ENCODE measurements at places on chromosomes 7 and 10.

DNA sequence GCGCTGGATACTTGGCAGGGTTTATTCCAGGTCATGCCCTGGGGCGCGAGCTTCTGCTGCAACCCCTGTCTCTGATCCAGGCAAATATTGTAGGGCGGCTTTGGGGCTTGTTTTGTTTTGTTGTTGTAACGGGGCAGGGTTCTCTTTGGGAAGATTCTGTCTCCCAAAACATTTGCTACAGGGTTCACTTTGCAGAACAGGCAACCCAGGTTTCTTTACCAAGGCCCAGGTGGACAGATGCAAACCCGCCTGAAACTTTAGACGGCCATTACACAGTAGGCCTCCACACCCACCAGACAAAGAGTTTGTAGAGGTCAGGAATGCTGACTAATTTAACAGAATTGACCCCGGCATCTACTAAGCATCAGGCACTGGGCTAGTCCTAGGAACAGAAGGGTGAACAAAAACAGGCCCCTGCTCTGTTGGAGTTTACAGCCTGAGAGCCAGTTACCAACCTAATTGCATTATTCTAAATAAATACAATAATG, 567 bp upstream of the CDCA7L start:
- no peak for DNase-seq

DNA sequence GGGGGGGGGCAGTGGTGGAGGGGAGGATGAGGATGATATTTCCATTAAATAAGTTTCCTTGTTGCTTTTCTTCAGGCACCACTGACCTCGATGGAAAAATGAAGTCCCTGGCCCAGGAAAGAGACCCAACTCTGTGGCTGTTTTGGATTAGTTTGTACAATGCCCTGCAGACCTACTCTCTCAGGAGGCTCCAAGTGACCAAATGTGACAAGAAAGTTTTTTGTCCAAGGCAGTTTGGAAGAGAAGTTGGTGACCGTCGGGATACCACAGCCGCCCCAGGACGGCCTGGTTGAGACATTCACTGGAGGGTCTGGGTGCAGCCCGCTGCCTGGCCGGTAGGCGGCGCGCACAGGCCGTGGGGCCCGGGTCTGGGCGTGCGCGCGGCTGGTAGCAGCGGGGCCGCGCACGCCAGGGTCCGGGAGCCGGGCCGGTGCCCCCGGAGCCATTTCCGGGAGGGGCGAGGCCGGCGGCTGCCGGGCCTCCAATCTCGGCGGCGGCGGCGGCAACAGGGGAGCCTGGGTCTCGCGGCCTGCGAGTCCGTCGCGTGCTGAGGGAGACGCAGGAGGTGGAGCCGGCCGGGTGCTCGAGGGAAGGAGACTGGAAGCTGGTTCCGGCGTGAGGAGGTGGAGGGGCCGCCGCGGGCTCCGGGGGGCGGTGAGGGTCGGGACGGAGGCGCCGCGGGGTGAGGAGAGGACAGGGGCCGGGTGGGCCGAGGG, at the start of gene SGPL1:
SGPL1 (plus strand) TSS at position 445 of the 716 bp plus-strand sequence. CDS start 906 bp downstream, outside the sequence.
- DNase-seq = peak; percentile 91

GRCh38 chr10:132904814-132905649, 37.3 kb downstream of the CFAP46 start:
- peak; percentile 44 for DNase-seq

GRCh38 chr7:87218796-87219544, 562 bp downstream of the TMEM243 start:
- DNase-seq = no peak

GRCh38 chr10:123746942-123747341, 80.8 kb downstream of the GPR26 start:
- no peak for DNase-seq

GRCh38 chr10:47061776-47062175, 150.5 kb downstream of the PTPN20 start:
- no peak for DNase-seq

GRCh38 chr10:115056186-115056585, 37.0 kb upstream of the ATRNL1 start:
- DNase-seq = no peak

GRCh38 chr10:113132591-113133121, 182.6 kb downstream of the TCF7L2 start:
- no peak for DNase-seq

DNA sequence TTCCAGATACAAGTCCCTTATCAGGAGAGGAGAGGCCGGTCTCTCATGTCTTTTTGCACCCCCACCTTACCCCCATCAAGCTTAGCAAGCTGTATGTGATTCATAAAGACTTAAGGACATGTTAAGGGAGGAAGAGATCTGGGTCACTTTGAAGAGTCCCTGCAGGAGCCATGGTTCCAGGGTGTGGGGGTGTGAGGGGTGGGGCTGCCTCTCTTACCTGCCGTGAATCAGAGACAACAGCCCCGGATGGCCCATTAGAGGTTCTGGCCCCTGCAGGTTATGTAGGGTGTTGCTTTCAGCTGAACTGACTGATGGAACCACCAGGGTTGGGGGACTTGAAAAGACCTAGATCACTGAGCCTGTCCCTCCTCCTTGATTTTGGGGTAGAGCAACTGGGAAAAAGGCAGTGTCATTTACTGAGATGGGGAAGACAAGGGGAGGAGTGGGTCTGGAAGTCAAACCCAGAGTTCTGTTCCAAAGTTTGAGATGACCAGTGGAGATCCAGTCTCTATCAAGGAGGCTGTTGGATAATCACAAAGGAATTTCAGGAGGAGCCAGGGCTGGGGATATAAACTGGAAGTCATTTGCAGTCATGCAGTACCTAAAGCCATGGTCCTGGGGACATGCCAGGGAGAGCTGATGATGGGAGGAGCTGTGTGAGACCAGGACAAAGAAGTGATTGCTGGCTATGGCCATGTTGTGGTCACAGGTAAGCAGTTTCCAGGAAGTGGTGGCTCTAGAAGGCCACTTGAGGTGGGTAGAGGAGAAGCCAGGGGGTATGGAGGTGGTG, 23.1 kb downstream of the ADAMTS14 start:
- no peak for DNase-seq

GRCh38 chr7:29022291-29022988, 64.3 kb upstream of the TRIL start:
- DNase-seq = no peak

GRCh38 chr10:52744057-52744805, 28.4 kb downstream of the MBL2 start:
- DNase-seq = no peak

DNA sequence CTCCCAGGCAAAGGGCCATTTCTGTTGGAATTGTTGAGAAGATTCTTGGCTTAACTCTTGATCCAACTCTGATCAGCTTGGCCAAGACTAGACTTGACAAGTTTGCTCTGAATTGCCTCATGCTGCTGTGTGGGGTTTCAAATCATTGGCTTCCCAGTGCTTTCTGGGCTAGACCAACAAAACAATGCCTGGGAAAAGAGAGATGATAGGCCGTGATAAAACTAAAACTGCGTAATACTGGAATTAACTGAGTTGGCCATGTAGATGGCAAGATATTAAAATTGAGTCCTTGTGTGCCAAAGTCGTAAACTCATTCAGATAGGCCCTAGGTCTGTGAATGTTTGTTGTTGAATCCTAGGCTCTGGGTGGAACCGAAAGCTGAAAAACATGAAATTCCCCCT, 222.6 kb downstream of the MGMT start:
- DNase-seq = no peak

DNA sequence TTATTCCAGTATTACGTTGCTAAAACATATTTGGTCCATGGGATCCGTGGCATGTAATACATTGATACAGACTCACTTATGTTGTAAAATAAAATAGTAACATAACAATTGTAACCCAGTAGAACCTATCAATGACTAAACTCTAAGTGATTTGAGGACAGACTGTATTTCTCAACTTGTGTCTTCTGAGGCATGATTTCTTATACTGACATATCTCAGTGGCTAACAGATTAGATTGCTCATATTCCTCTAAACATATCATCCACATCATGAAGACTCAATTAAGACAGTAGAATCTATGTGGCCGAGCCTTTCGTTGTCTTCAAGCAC, 72.3 kb downstream of the CREB5 start:
- DNase-seq = no peak

DNA sequence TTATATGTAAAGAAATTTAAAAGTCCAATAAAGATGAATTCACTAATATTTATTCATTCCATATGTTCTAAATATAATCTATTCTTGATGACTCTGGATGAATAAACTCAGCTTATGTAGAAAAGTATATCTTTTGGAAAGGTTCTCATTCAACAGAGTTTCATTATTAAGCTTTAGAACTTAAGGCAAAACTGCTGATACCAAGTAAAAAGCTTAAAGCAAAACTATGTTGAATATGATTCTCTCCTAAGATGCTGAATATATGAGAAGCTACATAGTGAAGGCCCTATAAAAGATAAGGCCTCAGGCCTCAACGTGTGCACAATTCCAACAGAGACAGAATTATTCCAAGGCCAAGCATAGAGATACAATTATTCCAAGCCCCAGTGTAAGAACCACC, 30.8 kb downstream of the ZNF800 start:
- DNase-seq = no peak

- no peak for DNase-seq
These were observed 187.9 kb downstream of the PCDH15 start for GRCh38 chr10:54613162-54613561.

- DNase-seq = no peak
These were observed 50.5 kb upstream of the FOXP2 start for GRCh38 chr7:114364151-114364550.

- DNase-seq = no peak
These were observed 32.4 kb downstream of the ACTA2 start for GRCh38 chr10:88920198-88920597.

DNA sequence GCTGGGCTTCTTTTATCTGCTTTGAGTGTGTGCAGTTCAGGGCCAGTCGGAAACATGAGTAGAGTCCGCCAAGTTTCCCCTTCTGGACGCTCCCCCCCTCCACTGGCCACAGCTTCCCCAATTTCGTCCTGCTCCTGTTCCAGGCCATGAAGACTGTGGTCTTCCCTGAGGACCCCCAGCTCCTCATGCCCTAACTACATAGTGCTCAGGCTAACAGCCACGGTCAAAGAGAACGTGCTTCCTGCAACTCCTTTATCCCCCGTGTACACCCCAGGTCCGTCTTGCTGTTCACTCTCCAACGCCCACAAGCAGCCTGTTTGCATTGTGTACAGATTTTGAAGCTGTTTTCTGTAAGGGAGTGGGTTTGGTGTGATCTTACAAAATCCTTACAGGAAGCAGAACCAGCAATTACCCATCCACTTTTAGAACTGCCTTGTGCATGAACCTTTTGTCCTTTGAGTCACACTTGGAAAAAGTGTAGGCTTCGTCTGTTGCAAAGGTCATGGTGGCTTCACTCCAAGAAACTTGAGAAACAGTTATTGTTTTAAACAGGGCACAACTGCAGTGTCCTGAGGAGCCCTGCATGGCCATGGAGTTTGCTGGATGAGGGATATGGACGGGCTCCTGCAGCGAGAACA, 77.0 kb upstream of the FAM20C start:
- no peak for DNase-seq

GRCh38 chr7:131919920-131920709, 363.7 kb upstream of the PODXL start:
- DNase-seq = no peak

- DNase-seq = no peak
These were observed 125.6 kb upstream of the ZNF32 start for GRCh38 chr10:43774234-43774769.

DNA sequence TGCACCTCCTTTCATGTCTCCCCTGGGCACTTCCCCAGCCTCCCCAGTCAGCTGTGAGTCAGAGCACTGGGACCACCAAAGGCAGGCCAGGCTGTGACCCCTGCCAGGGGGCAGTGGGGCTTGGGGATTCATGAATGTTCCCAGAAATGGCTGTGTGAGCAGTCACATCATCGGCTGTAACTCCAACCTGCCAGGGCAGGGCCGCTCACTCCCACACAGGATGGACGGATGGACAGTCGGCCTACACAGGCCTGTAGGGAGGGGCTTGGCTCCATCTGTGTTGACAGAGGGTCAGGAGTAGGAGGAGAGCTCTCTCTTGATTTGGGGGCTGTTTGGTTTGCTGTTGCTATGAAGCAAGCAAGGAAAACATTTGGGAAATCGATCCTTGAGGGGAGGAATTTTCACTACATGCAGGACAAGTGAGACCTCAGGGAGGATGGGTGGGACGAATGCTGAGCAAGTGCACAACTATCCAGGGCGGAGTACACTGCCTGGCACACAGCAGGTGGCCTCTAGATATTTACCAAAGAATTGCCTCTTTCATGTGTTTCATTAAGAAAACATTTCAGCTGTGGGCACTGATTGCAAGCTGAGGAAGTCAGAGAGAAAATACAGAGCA, 2.9 kb upstream of the IGFBP1 start:
- DNase-seq = no peak

- peak; percentile 72 for DNase-seq
These were observed 820 bp downstream of the WAC start for GRCh38 chr10:28533571-28534304.
